Naive thymus-derived CD4-positive, alpha-beta T cell (primary cell): ENCODE measurements at places on chromosomes 5 and 9. TPM values are rescaled to one million over a fixed set of nuclear protein-coding genes. Genes with fewer than 3 reads are reported as not detected.

Gene BRINP1
- not detected for total RNA-seq

Gene TMEM252
- total RNA-seq, result not detected

Gene PLPPR1
- not detected for total RNA-seq

Gene FCN2
- total RNA-seq, result not detected

DNA sequence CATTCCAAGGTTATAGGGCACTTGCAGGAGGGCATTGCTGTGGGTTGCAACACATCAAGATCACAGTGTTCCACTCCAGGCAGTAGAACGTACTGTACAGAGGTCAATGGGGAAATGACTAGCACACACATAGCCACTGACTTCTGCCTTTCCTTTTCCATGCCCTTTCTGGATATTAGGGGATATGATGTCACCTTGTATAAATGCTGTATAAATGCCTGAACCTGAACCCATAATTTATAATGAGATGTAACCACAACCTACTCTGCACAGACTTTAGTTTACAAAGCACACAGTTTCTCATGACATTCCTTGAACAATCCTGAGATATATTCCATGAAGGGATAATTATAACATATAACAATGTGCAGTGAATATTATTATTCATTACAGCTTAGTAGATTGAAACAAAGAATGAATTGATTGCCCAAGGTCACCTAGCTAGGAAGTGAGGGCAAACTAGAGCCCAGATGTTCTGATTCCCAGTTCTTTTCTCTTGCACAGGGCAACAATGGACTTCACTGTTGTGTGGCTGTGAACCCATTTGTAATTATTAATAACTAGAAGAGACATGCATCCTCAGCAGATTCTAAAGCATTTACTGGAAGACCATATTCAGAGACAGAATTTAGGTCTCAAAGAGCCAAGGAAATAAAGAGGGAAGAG, 5.6 kb upstream of the ABLIM3 start:
- DNase-seq, result no peak
- H3K4me1 ChIP-seq, result no peaks in the 10 kb centered on the region
- no peaks in the 10 kb centered on the region for H3K27me3 ChIP-seq
- no peak overlapping the region for H3K27ac ChIP-seq
- no peaks in the 10 kb centered on the region for H3K36me3 ChIP-seq
